ENCODE measurements at places on chromosomes 7 and 10. TPM values are rescaled to one million over a fixed set of nuclear protein-coding genes. Genes with fewer than 3 reads are reported as not detected.
A peak's percentile ranks its signal among the peaks of the same experiment; 100 is the strongest.

The CLDN15 gene
- 8.6 TPM for total RNA-seq

The ABCB1 gene
- total RNA-seq = 68.1 TPM

The HYAL4 gene
- total RNA-seq = not detected

The TLL2 gene
- total RNA-seq = not detected

The ZNF33A gene
- total RNA-seq = 77.8 TPM

DNA sequence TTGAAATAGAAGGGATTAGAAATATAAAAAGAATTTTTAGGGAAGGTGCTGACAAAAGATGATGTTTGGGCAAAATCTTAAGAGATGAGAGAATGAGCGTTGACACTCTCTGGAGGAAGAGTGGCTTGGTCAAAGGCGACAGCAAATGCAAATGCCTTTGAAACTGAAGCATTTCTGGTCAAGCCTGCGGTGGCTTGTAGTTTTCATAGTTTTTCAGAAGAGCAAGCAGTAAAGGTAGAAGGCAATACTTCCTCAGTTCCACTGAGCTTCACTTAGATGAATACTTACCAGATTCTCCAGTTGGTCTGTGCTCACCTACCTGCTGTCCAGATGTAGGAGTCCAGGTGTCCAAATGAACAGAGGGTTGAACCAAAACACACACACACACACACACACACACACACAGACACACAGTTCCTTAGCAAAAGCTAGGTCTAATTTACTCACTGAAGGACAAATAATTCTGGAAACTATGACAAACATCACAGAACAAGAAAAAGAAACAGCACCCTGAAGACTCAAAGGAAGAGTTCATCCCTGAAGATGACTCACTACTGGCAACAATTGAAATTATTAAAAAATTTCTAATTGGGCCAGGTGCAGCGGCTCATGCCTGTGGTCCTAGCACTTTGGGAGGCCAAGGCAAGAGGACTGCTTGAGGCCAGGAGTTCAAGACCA is 12.1 kb upstream of the STK17A start:
- no peak for DNase-seq

GRCh38 chr7:94556028-94556427 is 46.4 kb downstream of the CASD1 start:
- no peak for DNase-seq

DNA sequence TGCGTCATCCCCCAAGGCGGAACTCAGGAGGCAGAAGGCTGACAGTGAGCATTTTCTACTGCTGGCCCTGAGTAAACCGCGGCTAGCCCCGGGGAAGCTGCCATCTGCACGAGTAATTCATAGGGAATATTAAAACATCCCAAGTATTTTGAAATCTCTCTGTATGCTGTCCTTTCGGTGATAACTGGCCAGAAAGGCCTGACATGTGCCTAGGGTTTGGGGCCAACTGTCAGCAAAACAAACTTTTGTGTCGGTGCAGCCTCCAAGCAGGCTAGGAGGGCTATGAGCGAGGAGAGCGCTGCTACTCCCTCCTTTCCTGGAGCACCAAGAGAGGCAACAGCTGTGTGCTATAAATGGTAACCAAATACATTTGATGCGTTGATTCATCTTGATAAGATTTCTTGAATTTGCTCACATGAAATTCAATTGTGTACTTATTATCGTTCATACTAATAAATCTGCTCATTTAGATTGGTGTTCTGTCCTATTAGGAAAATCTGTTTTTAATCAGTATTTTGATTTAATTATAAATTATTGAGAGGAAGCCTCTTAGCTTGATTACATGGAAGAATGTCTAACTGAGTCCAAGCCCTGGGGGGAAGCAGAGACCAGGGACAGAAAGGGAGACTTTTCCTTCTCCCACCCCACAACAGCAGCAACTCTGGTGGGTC is 124.4 kb upstream of the NPS start:
- peak; percentile 78 for DNase-seq

DNA sequence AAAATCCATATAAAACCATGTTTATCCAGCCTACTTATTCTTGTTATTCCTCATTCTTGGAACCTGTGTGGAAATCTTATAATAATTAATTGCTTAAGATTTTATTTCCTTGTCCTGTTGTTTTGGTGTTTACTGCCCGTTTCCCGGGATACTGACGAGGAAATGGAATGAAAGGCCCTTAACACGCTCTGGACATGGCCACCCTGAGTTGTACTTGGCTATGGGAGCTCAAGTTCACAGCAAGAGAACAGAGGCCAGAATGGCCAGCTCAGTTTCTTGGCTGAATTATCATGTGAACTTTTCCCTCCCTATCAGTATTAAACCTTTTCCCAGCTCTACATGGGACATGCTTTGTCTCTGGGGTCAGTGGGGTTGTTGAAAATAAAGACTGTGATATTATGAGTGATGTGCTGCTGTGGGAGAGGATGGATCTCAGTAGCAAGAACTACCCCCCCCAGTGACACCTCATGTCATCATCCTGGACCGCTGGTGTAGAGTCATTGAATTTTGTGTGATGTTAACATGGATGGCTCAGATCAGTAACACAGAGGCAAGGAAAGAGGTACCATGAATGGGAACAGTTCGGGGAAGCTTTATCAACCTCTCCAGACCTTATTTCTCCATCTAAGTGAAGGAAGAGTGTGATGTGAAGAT is 87.0 kb upstream of the IGFBP3 start:
- peak; percentile 77 for DNase-seq

GRCh38 chr7:121404348-121404747 is 8.2 kb upstream of the FAM3C start:
- DNase-seq = no peak

- no peak for DNase-seq
Observed at GRCh38 chr10:113438652-113439051, 114.2 kb upstream of the HABP2 start.

- no peak for DNase-seq
Observed at GRCh38 chr7:69708857-69709256, 110.6 kb downstream of the AUTS2 start.

- no peak for DNase-seq
Observed at GRCh38 chr7:19851504-19851903, 78.1 kb upstream of the TMEM196 start.

DNA sequence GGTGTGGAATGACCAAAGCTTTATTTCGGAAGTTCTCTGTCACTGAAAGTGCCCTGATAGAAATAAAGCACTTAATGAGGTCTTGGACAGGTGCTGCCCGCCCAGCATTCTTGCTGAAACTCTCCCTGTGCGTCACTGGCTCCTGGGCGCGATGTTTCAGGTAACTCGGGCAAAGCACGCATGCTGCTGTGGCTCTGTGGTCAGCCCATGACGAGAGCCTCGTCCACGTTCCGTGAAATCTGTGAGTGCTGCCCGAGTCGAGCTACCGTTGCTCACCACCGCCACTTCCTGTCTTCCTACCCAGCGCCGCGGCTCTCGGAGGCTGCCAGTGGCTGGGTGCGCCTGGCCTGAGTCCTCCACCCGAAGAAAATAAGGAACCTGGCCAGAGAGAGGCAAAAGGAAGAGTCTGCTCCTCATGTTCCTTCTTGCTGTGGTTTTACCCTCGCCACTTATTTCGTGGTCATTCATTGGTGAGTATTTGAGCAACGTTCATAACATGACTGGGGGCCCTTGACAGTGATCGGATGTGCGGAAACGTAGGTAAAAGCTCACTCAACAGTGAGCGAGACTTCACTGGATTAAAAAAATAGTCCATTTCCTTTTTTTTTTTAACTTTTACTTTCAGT is 95.5 kb downstream of the MAP3K8 start:
- DNase-seq = peak; percentile 21

- DNase-seq = no peak
Observed at GRCh38 chr7:44288381-44288685, 37.1 kb downstream of the CAMK2B start.

- no peak for DNase-seq
Observed at GRCh38 chr10:101221549-101221948, 7.7 kb downstream of the LBX1 start.

DNA sequence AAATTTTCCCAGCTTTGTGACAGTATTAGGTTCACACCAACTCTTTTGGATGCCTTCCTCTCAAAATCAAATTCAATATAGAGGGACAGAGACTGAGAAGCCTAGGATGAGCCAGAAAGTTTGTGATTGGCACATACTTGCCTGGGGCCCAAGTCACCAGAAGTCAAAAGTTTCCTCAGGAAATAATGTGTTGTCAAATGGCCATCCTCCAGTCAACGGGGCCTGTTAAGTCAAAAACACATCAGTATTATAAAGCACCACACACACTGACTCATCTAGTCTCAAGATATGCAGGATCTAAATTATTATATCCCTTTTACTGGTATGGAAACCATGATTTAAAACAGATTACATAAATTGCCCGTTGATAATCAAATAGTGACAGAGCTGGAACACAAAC is 158.1 kb downstream of the AHR start:
- no peak for DNase-seq

DNA sequence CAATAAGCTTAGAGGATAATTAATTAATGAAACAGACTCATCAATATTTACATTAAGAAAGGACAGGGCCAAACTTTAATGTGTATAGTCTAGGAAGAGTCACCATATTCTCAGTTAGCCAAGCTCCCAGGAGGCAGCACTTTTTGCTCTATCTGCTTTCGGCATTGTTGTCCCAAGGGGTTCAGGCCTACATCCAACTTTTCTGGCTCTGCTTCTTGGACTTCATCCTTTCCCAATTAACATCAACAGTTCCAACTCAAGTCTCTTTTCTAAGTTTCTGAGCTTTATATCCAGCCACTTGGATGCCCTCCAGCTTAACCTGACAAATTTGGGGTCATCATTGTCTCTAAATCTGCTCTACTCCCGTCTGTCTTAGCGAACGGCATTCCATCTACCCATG is 42.8 kb downstream of the GLI3 start:
- no peak for DNase-seq

DNA sequence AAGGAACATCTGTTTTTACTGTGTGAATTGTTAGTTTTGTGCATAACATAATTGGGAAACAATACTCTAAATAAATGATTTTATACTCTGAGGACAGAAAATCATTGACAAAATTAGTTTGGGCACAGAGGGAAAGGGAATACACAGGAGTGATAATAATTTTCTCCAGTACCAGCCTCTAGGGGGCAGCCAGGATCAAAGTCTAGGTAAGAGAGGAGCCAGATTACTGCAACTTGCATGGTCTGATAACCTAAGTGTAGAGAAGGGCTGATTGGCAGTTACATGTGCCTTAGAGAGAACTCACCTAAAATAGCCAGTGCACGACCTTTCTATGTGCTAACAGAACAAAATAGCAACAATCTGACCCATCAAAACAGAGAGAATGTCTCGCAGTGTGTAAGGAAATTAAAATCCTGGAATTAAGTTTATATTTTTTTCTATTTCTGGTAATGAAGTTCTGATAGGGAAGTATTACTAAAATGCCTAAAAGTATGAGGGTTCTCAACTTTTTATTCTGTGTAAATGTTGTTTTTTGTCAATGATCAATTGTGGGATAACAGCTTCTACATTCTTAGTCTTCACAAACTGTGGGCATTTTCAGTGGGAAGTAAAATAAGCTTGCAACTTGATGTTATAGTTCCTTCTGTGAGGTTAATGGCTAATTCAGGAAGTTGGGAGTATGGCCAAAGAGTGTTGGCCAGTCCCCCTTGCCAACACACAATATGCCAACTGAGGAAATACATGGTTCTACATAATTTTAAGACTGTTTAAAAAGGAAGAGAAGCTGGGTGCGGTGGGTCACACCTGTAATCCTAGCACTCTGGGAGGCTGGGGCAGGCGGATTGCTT is 66.4 kb downstream of the EXOC6 start:
- DNase-seq = no peak
